Breast epithelium (tissue), 4 donors: ENCODE measurements at places on chromosomes 1 and 21. TPM values are rescaled to one million over a fixed set of nuclear protein-coding genes. Genes with fewer than 3 reads are reported as not detected.

DNA sequence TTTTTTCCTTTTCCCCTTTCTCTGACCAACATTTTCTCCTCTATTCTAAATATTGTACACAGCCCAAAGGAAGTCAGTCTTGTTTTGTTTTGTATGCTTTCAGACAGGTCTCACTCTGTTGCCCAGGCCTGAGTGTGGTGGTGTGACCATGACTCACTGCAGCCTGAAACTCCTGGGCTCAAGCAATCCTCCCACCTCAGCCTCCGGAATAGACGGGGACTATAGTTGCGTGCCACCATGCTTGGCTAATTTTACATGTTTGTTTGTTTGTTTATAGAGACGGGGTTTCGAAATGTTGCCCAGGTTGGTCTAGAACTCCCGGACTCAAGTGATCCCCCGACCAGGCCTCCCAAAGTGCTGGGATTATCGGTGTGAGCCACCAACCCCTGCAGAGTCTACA lies 72.8 kb downstream of the NRIP1 start:
- DNase-seq = no peak

DNA sequence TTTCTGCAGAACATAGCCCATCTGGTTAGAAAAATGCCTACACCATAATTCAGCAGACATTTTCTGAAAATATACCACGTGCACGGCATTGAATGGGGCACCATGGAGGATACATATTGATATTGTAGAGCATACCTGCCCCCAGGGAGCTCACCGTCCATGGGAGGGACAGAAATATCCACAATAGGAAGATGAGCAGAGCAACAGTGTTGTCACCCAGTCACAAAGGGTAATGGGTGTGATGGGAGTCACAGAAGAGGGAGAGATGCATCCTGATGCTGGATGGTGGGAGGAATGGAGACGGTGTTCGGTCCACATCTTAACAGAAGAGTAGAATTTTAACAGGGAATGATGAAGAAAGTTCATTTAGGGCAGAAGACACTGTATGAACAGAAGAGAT lies 51.4 kb downstream of the ATP1A1 start:
- DNase-seq = no peak

Gene CELF3
- total RNA-seq = not detected

Gene AK4
- total RNA-seq = 18.2 TPM

Gene BROX
- 45.6 TPM for total RNA-seq
